ENCODE measurements at places on chromosomes 1 and 21.

DNA sequence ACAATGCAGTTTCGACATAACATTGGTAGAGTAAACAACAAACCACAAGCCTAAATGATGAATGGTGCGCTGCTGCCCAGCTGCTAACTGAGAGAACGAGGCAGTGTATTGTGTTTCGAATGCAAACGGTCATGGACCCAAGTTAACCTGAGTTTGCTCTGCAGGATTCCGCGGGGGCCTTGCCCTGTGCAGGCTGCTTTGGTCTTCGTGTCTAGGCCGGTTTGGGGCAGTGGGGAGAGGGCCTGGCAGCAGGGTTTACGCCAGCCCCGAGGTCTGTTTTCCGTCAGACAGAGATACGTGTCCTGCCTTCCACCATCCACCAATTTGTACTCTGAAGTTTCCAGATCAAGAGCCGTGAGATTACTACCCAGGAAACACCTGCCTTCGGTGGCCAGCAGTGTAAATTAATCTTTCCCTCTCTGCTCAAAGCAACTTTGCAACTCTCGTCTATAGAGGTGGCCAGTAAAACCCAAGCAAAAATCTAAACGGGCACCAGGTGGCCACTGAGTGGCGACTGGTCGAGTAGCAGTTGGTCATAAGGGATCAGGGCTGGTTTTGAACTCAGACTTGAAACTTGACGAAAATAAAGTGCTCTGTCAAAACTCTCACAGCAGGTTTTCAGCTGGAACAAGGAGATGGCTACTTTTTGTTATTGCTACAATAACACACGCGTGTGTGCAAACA, 6.3 kb upstream of the PRDM15 start:
- no peak for DNase-seq

- peak; percentile 49 for DNase-seq
Observed at GRCh38 chr1:38815903-38816627, 43.5 kb downstream of the RRAGC start.

DNA sequence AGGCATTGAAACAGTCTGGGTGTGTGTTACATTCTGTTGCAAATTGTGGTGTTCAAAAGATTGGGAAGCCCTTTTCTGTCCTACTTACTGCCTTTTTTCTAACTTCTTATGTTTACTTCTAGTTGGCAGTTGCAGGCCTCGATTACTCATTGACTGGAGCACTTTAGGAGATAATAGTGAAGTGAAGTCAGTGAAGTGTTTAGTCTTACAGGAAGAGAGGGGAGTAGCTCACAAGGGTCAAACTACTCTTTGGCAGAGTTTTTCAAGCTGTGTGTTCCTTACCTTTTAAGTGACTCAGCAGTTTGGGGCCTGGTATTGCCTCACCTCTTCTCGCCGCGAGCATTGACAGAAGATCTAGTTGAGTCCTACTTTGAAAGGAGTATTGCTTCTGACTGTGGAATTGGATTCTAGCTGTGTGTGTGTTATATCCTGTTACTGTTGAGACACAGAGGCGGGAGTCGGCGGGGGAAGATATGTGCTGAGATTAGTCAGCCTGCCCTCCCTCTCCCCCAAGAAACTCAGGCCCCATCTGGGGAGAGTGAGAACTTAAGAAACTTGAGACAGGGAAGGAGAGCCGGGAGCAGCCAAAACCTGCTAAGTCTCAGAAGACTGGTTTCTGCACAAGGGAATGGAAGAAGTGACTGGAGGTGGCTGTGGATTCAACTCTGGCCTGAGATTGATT, 19.3 kb downstream of the AHCYL1 start:
- DNase-seq, result peak; percentile 25

DNA sequence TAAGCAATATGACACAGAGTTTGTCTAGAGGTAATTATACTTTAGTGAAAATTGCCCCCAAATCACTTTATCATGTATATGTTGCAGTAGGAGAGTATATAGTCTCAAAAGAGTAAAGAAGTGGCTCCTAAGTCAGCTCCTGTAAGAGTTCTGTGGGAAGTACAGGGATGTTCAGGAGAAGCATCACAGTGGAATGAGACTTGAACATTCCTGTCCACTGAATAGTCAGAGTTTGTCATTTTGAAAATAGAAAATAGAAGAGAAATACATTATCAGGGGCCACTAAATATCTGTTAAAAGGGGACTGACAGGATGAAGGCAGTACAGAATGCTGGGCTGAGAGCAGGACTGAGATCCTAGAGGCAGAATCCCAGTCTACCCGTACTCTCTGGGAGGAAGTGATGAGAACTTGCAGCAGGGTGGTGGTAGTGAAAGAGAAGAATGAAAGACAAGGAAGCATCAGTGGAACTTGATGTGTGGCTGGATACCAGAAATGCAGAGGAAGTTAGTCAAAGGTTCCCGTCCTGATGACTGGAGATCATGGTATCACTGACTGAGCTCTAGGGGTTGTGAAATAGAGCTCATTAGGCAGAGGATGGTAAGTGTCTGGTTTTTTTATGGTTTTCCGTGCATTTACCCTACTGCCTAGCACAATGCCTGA, 153.4 kb downstream of the FMN2 start:
- DNase-seq, result no peak

- DNase-seq, result no peak
Observed at GRCh38 chr1:23251812-23252211, 34.5 kb upstream of the HTR1D start.

DNA sequence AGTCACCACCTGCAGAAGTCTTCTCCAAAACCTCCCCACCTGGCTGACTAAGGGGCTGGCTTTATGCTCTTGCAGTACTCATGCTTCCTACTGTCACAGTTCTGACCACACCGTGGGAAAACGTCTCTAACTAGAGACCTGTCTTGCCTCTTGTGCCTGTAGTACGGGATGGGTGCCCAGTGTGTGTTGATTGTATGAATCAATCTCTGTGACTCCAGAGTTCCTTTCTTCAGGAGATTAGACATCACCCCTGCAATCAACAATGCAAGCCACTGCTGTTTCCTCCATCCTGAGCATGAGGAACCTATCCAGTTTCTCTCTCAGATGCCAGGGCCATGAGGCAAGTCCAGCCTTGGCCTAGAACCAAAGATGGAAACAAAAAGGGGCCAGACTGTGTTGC, 64.1 kb downstream of the LRRN2 start:
- no peak for DNase-seq

DNA sequence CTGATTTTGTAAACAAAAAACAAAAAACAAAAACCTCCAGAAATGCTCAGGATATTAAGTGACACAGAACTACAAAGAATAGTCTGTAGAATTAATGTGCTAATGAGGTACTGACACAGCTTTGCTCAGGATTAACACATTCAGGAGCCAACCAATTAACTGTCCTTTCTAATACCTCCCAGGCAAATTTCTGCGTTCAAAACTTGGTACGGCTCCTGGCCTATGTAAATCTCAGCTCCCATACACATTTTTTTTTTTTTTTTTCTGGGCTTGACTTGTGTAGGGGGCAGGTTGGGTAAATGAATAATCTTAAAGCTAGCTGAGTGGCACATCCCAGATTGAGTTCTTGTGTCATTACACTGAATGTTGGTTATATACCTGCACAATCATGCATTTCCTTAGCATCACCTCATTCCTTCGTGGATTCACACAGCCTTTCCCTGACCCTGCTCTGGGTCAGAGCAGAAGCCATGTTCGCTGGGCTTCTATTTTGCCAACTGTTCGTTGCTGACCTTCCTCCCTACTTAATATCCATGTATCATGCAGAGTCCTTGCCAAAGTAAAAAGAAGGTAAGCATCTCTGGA, 12.6 kb upstream of the IER5 start:
- DNase-seq, result no peak

GRCh38 chr1:24827379-24828135, 82.3 kb downstream of the CLIC4 start:
- DNase-seq, result no peak

GRCh38 chr1:3215198-3216014, 146.4 kb downstream of the PRDM16 start:
- no peak for DNase-seq

- no peak for DNase-seq
Observed at GRCh38 chr1:160836981-160837557, 25.6 kb downstream of the CD244 start.

DNA sequence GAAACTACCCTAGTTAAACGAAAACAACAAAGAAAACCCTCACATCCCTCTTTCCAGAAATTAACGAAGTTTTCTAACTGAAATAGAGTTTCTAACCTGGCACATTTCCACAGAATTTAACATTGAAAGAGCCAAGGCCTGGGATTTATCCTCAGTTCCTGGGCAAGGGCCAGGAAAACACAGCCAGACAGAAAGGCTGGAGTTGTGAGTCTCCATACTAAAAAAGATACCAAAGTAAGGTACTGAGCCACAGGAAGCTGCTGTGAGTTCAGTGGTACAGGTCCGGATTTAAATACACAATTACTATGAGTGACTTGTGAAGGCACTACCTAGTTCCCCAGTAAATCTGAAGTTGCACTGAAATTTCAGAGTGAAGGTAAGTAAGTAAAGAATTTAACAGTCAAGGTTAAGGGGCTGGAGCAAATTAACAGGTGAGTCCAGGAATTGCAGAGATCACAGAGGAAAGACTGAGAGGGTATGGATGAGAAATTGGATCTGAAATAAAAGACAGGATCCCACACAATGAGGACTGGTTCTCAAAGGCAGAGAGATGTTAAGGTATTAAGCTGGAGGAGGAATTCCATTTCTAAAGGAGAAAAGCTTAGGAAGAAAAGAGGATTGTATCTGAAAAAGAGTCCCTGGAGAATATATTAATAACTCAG, 905 bp downstream of the LIX1L start:
- no peak for DNase-seq

GRCh38 chr1:152189657-152190442, 30.8 kb upstream of the RPTN start:
- peak; percentile 22 for DNase-seq

- no peak for DNase-seq
Observed at GRCh38 chr1:225517697-225518096, 89.9 kb upstream of the LBR start.

- no peak for DNase-seq
Observed at GRCh38 chr1:179966551-179966950, 11.9 kb downstream of the CEP350 start.

GRCh38 chr1:87196110-87196827, 132.4 kb upstream of the LMO4 start:
- DNase-seq, result no peak

DNA sequence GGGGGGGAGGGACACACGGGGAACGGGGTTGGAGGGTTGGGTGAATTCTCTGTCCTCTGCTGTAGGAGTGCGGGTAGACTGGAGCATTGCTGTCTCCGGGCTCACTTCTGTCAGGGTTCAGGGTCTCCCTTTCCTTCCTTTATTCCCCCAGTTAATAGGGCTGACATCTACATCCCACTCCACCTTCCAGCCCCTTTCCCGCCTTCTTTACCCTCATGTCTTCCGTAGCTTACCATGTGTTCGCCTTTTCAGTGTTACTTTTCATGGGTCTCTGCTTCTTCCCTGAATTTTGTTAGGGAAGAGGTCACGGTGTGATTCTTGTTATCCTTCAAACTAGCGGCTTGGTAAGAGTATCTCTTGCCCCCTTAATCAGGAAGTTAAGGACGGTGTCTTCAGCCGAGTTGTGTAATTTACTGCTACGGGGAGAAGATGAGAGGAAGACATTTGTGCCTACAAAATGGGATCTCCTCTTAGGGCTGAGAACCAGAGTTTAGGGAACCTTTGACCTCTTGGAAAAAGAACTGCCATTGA, 917 bp downstream of the RAP1A start:
- DNase-seq, result no peak

DNA sequence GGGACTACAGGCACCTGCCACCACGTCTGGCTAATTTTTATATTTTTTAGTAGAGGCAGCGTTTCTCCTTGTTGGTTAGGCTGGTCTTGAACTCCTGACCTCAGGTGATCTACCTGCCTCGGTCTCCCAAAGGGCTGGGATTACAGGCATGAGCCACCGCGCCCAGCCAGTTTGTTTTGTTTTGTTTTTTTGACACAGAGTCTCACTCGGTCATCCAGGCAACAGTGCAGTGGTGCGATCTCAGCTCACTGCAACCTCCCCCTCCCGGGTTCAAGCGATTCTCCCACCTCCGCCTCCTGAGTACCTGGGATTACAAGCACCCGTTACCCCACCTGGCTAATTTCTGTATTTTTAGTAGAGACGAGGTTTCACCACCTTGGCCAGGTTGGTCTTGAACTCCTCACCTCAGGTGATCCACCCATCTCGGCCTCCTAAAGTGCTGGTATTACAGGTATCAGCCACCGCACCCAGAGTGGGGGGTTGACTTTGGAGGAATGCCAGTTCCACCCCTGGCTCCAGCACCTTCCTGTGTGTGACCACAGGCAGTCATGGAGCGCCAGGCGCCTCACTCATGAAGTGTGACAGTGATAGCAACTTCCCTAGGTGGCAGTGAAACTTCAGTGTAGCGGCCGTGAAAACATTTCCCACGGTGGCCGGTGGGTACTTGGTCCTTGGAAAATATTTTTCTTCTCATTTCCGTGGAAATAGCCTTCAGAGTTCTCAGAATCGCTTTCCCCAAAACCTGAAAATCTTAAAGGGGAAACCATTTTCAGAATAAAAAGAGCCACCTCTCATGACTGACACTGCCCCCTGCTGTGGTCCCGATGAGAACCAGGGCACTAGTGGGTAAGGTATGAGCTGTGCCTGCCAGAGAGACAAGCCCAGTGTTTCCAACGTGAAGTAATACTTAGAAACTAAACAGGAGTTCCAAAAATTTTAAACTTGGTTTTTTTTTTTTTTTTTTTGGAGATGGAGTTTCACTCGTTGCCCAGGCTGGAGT, 48.6 kb downstream of the WDR4 start:
- DNase-seq, result no peak

GRCh38 chr1:100302739-100303138, 36.7 kb downstream of the RTCA start:
- DNase-seq, result no peak

DNA sequence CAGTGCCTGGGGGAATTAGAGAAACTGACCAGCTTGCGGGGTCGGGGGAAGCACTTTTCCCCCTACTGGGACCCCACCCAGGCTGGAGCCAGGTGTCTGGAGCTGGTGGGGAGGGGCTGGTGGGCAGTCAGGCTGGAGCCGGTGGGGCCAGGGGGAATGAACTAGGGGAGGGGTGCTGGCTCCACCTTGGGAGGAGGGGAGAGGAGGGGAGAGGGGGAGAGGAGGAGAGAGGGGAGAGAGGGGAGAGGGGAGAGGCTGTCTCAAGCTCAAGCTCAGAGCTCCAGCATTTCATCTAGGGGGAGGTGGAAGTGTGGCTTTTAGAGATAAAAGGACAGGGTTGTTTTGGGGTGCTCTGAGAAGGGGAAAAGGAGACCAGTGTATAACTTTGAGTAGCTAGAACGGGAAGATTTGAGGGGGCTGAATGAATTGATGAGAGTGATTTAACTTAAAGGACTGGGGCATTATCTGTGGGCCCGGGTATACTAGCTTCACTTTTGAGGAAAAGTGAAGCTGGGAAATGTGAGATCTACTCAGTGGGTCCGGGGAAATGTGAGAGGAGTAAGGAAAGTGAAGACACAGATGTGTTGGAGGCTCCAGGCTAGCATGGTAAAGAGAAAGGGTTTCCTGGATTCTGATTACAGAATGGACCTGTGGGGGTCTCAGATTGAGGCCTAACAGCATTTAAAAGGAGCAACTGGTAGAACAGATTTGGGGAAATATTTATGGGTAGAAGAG, 2.8 kb downstream of the EFNA1 start:
- no peak for DNase-seq

- DNase-seq, result no peak
Observed at GRCh38 chr1:21824926-21825325, 12.9 kb downstream of the LDLRAD2 start.
